ENCODE measurements at places on chromosomes 12 and 14.
A peak's percentile ranks its signal among the peaks of the same experiment; 100 is the strongest.

- DNase-seq = no peak
Observed at GRCh38 chr14:75389679-75390078, 38.1 kb upstream of the JDP2 start.

GRCh38 chr12:105575235-105575634, 244.7 kb downstream of the C12orf75 start:
- DNase-seq = no peak

- DNase-seq = no peak
Observed at GRCh38 chr12:64631197-64631596, 20.9 kb downstream of the RASSF3 start.

DNA sequence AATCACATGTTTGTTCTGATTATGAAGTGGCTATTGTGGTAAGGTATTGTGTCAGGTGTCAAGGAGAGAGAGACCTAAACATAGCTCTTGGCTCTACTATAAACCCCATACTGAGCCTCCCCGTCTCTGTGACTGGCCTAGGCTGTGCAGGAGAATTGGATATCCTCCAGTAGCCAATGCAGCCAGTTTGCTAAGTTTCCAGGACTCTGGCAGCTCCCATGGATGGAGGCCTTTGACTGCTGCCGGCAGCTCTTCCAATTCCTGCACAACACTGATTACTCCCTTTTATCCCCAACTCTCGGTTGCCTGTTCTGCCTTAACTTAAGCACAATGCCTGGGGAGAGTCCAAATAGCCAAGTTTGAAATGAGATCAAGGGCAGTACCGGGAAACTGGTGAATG, 59.3 kb downstream of the ABCC9 start:
- DNase-seq = no peak

DNA sequence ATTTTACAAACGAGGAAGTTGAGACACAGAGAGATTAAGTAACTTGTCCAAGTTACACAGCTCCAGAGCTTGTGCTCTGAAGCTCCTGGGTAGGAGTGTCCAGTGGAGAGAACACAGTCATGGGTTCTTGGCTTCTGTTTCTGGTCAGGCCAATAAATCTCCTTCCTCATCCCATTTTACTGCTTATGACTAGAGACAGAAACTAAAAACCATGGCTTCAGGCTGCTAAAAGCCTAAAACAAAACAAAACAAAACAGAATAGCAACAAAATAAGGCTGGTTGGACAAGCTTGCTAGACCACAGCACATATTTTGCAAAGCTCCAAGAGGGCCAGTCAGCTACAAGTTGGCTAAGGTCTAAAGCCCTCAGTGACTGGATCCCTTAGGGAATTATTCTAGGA, 49.8 kb downstream of the PTGER2 start:
- DNase-seq = no peak

DNA sequence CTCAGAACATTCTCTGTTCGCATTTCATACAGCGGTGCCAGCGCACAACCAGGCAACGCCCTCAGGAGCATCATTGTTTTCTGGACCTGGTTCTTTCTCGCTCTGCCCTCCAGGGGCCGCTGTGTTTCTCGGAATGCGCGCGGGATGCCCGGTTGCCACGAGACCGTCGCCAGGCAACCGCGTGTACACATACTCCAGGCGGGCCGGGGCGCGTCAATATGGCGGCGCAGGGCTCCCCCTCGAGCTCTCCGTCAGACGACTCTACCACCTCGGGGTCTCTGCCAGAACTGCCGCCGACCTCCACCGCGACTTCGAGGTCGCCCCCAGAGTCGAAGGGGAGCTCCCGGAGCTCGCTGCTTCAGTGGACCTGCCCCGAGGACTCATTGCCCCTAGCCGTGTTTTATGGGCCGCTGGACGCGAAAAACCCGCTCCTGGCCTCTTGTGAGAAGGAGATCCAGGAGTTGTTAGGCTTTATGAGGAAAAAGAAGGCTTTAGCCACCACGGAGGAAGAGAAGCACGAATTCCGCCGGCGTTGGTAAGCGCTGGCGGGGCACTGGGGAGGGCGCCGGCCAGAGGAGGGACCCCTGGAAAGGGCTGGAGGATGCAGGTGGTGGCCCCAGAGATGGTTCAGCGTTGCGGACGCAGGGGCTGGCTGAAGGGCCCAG, at the start of gene CFAP54:
Gene CFAP54, plus strand, starts transcription at position 186 of the 665 bp plus-strand sequence. Its CDS starts 33 bp downstream, at position 219.
- peak; percentile 93 for DNase-seq

DNA sequence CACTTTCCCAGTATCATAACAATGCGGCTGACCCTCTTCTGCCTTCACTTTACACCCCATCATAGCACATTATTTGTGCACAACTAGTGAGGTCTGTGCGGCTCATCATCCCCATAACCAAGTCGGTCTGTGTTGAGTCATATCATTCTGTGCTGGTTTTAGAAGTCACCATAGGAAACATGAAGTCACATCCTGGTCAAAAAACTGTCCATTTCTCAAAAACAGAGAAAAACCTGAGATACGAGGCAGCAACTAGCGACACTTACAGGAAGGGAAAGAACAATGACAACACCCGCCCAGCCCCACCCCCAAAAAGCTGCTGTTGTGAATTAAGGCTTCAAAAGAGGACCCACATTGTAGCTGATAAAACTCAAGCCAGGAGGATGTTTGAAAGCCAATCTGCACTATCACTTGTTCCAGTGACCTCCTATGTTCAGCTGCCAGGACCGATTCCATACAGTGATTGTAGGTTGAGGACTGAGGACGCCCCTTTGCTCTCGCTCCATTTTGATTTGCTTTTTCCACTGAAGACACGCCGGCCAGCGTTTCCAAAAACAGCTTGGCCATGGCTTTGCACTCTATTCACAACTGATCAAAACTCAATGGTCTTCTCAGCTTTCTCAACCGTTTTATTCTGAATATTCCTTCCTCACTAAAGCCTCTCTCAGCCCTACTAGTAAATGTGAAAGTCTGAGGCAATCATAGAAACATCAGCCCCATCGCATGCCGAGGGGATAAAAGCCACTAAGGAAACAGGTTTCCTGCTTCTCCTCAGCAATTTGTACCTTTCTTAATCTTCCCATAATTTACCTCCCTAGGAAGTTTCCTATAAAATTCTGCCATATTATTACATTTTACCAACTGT, 87.5 kb downstream of the DUSP16 start:
- no peak for DNase-seq

- DNase-seq = no peak
Observed at GRCh38 chr12:89264837-89265236, 87.5 kb downstream of the DUSP6 start.

- no peak for DNase-seq
Observed at GRCh38 chr12:16323638-16324037, 23.8 kb upstream of the MGST1 start.

GRCh38 chr14:95021588-95021987, 135.7 kb downstream of the DICER1 start:
- DNase-seq = no peak

DNA sequence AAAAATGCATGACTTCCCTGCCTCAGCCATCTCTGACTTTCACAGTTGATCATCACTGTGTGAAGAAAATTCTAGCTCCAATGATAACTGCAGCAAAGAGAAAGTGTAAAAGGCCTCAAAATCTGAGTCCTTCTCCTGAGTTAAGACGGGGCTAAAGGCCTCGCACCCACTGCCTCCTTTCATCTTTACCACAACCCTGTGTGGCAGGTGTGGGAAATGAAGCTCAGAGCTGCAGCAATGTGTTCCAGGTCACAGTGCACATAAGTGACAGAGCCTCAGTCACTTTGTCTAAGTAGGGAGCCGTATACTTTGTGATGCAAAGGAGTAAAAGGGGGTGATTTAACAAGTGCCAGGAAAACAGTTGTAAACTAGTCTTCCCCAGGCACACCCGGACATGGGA, 144.7 kb upstream of the TMCC3 start:
- no peak for DNase-seq

- DNase-seq = no peak
Observed at GRCh38 chr12:46101485-46101869, 111.1 kb upstream of the SCAF11 start.

DNA sequence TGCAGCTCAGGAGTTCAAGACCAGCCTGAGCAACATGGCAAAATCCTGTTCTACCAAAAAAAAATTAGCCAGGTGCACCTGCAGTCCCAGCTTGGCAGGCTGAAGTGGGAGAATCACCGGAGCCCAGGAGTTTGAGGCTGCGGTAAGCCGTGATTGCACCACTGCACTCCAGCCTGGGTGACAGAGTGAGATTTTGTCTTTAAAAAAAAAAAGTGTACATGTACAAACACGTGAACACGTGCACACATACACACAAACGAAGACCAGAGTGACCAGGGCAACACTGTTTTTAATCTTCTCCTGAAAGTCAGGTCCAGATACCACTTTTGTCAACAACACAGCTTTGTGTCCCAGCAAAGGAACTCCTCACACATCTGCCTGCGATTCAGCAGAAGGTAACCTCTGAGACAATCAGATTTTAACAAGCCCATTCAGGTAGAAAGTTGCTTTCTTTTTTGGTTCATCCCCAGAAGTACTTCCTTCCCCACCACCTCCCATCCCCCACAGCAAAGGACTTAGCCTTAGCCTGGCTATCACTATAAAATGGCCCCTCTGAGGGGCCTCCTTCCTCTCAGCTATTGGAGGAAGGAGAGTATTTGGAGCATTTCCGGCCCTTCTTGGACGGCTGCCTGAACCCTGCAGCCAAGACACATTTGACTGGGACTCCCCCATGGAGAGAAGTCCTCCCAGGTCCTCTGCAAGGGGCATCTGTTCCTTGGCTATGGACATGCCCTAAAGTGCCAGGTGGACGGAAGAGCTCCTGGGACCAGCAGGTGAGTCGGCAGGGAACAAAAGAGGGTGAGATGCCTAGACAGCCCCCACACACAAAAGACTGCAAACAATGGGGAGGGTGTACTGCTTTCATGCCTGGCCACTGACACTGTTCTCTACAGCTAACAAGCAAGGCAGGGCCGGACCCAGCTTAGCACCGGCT, 9.8 kb downstream of the CTDSP2 start:
- no peak for DNase-seq

DNA sequence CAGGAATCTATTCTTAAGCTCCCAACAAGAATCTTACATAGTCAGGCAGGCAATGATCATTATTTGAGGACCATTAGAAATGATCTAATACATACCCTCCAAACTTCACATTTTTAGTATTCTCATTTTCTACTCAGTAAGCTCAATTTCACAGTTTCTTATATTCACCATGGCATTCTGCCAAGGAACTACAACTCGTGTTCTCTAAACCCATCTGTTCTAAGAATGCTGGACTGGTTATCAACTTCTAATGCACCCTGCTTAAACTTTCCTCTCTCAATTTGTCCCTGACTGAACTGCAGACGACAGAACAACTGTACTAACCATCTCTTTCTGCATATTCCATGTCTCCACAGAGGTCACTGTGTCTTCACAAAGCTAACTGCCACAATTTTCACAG, 58.6 kb downstream of the GXYLT1 start:
- no peak for DNase-seq

DNA sequence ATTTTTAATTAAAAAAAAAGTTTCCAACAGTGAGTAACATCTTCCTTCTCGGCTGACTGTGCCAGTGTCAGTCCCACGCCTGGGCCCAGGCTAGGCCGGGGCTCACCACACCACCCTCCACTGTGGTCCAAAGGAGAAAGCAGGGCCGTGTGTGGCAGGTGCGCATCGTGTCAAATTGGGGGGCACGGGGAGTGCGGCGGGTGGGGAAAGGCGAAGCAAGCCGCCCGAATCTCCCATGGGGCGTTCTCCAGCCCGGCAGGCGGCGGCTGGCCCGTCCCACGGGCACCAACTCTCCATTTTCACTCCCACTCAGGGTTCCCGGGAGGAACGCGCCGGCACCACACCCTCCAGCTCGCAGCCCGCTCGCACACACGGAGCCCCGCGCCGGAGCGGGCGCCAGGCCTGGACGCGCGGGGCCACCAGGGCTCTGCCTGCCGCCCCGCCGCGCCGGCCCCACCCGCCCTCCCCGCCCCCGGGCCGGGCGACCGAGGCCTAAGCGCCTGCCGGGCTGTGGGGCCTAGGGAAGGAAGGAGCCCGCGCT, 604 bp downstream of the EEA1 start:
- DNase-seq = peak; percentile 36

GRCh38 chr12:116331876-116332275, 54.4 kb upstream of the MED13L start:
- no peak for DNase-seq

DNA sequence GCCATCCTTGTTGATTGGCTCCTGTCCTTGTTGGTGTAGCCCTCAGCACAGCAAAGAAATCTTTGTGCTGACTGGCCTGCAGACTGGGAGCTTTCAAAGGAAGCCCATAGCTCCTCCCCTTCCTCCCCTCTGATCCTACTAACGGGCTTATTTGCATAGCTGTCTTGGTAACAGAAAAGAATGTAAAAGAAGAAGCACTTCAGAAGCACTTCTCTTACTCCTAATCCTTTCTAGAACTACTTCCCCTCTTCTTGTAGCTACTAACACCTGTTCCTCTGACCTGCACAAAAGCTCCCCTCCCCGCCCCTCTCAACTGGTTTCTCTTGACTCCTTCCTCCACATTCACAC, 14.3 kb upstream of the RIC8B start:
- no peak for DNase-seq

GRCh38 chr14:105281371-105282097, 19.3 kb downstream of the BRF1 start:
- peak; percentile 29 for DNase-seq

DNA sequence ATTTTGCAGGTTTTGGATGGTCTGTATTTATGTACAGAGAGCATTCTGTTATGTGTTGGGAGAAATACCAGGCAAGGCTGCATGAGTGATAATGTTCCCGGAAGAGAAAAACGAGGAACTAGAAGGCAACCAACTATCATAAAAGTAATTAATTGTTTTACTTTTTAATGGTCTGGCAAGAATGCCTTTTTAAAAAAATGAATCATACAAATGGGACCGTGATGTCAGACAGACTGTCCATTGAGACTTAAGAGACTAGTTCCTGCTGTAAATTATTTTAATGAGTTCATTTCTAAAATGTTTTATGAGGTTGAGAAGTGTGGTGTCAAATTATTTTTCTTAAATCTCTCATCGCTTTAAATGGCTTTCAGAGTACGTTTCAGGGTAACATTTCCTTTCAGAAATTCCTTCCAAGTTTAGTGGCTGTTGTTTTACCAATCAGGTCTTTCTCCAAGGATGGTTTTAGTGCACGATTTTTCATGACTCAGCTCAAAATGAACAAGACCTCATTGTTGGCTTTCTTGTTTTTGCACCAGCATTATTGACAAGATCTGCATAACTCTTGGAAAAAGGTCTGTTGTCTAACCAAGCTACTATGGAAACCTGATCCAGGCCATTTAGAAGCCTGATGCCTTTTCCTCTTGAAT, 86.1 kb upstream of the ARHGAP5 start:
- no peak for DNase-seq

GRCh38 chr12:121778567-121779421, 14.7 kb downstream of the RHOF start:
- DNase-seq = no peak

DNA sequence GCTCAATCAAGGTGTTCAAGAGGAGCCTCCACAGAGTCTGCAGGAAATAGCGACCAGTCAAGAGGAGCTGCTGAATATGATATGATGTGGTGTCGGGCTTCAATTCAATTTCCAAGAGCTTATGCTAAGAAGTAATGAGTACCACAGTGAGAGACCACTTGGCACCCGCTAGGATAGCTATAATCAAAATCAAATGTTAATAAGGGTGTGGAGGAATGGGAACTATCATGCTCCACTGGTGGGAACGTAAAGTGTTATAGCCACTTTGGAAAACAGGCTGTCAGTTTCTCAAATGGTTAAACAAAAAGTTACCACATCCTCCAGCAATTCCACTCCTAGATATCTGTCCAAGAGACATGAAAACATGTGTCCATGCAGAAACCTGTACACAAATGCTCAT, 6.7 kb downstream of the POLR3B start:
- DNase-seq = no peak
